Activated CD4-positive, alpha-beta T cell treated with anti-CD3 and anti-CD28 coated beads for 1 hour (primary cell): ENCODE measurements at places on chromosomes 13 and 19.

- DNase-seq = no peak
Observed at GRCh38 chr13:98693756-98694155, 58.7 kb downstream of the SLC15A1 start.

- DNase-seq = no peak
Observed at GRCh38 chr13:98996046-98996445, 18.2 kb upstream of the DOCK9 start.

DNA sequence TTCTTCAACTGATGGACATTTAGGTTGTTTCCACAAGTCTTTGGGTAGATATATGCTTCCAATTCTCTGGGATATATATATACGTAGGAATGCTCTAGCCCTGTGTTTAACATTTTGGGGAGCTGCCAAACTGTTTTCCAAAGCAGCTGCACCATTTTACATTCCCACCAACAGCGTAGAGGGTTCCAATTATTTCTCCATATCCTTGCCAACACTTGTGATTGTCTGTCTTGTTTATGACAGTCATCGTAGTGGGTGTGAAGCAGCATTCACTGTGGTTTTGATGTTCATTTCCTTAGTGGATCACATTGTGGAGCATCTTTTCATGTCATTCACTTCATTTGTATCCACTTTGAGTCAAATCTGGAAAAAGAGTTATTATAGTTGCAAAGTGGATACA, 4.7 kb upstream of the CBLC start:
- no peak for DNase-seq

GRCh38 chr19:6238643-6239281, 41.0 kb downstream of the MLLT1 start:
- DNase-seq = no peak

- DNase-seq = no peak
Observed at GRCh38 chr19:16001481-16002312, 52.9 kb downstream of the OR10H4 start.

GRCh38 chr13:37602733-37603381, 4.3 kb upstream of the POSTN start:
- no peak for DNase-seq
